ENCODE measurements at places on chromosomes 5 and 9. TPM values are rescaled to one million over a fixed set of nuclear protein-coding genes. Genes with fewer than 3 reads are reported as not detected.
A peak's percentile ranks its signal among the peaks of the same experiment; 100 is the strongest.

- DNase-seq, result no peak
Measured at GRCh38 chr5:173334808-173335207, 6.6 kb upstream of the STC2 start.

GRCh38 chr5:92401492-92401891 lies 1018.4 kb upstream of the ARRDC3 start:
- no peak for DNase-seq

DNA sequence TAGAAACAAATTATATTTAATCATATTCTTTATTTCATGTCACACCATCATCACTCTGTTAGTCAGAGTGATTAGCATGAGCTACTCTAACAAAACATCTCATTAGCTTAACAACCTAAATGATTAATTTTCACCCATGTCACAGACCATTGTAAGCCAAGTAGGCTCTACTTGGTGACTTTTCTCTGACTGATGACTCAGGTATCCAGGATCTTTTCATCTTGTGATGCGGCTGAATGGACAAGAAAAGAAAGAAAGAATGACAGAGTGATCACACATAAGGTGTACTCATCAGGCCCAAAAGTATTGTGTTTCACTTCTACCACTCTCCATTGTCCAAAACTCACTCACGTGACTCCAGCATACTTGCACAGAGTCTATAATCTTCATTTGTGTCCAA lies 299.3 kb downstream of the ANXA1 start:
- DNase-seq, result no peak

DNA sequence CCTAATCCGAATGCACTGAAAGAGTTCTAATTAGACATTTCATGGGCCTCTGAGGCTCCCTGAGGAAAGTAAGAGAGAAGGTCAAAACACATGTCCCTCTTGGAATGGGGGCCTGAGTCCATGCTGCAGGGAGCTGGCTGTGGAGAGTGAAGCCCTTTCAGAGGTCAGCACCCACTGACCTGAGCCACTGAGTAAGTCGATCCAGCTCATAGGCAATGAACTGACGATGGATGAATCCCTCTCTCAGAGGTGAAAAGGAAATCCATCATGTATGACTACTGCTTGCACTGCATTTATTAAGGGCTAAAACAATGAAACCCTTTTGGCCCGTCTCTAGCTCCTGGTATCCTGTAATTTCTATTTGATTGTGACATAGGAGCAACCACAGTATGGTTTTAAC lies 288.9 kb upstream of the VLDLR start:
- no peak for DNase-seq

GRCh38 chr9:97990259-97990658 lies 7.1 kb downstream of the ANP32B start:
- DNase-seq, result peak; percentile 26

GRCh38 chr5:169974121-169974770 lies 6.0 kb downstream of the INSYN2B start:
- DNase-seq, result no peak

DNA sequence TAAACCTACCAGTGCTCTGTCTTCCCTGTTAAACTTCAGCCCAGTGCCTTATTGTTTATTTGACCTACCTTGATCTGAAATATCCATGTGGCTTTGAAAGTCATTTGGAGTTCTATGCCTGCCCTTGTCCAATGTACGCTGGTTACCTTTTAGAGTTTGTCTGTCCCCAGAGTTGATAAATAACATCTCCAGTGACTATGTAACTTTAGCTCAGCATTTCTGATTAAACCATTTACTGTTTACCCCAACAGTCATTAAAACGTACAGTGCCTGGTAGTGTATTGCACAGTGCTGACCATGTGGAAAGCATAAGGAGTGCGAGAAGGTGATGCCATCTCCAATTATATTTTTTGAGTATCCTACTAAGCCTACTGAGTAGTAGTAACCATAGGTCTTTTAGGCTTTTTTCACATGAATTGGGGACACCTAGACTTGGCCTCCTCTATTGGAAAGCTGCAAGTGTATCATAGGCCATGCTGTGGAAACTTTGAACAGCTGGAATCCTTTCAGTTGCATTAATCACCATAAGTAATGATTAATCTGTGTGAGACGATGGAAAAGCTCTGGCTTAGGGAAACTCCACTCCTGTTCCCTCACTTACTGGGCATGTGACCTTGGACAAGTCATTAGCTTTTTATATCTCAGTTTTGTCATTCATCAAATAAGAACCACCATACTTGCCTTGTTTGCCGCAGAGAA lies 93.5 kb downstream of the MAST4 start:
- DNase-seq, result no peak

ADGRD2 gene
- not detected for total RNA-seq

FOXE1 gene
- not detected for total RNA-seq

TSSK1B gene
- not detected for total RNA-seq

FAM81B gene
- 0.23 TPM for total RNA-seq

ROPN1L gene
- total RNA-seq, result 2.5 TPM

Measured in H4 (cell line).